Upper lobe of right lung (tissue), 1 donor: ENCODE measurements at places on chromosomes 16 and 17. TPM values are rescaled to one million over a fixed set of nuclear protein-coding genes. Genes with fewer than 3 reads are reported as not detected.

DNA sequence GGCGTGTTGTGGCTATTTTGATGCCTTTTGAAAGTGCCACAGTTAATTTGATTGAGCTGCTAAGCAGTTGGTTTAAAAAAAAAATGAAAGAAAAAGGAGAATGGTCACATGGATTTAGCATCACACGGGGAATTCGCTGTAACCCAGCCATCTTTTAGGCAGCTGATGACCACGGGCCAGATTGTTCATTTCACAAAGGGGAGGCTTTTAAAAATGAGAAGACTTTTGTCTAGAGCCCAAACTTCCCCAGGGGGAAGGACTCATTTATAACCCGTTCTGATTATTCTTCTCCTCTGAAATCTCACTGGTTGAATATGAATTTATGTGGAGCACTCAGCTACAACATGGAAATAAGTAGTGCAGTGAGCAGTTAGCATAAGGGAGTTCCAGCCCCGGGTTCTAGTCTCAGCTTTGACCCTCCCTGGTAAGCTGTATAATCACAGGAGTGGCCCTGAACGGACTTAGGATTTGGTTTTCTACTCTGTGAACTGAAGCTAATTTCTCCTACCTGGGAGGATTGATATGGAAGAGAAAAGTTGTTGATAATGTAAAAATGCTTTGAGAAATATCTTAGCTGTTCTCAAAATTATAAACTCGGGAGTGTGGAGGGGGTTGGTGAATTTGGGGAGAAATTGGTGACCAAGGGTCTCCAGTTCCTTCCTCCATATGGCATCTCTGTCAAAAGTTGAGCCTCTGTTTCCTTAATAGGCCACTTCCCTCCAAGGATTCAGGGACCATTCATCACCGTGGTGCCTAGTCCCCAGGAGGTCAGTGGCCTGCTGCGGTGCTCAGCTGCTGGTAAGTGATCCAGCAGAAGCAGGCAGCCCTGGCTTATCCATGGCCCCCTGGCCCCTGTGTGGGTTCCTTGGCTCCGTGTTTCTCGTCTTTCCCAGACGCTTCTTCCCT, 76.4 kb upstream of the TBX2 start:
- no peak for DNase-seq

GRCh38 chr16:67499106-67499505, 15.8 kb upstream of the AGRP start:
- DNase-seq = no peak

DNA sequence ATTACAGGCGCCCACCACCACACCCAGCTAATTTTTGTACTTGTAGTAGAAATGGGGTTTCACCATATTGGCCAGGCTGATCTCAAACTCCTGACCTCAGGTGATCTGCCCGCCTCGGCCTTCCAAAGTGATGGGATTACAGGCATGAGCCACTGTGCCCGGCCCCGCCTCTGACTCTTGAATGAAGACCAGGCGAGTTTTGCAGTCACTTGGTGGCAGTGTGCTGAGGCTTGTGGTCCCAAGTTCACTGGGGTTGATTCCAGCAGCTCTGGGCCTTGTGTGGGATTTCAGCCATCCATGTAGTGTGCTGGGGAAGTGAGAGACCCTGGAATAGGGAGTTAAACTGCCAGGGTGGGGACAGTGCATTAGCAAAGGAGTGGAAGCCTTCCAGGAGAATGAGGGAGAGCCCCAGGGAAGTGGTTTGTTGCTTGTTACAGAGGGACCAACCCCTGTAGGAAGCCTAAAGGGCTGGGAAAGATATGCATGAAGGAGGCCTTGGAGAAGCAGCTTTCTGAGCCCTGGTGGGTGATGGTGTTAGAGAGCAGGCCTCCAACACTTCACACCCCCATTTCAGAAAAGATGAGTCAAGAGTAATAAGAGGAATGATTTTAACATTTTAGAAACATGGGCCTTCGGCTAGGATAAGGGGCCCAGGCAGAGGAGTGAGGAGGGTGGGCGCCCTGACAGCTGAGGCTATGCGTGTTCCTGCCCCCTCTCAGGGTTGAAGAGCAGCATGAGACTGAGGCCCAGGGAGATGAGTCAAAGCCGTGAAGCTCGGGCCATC, 14.5 kb downstream of the PSKH1 start:
- DNase-seq = no peak

- DNase-seq = no peak
Measured at GRCh38 chr16:898216-898615, 72.6 kb downstream of the LMF1 start.

- no peak for DNase-seq
Measured at GRCh38 chr16:65895906-65896305, 470.6 kb upstream of the CDH5 start.

GRCh38 chr16:83336603-83337002, 471.2 kb upstream of the HSBP1 start:
- no peak for DNase-seq

DNA sequence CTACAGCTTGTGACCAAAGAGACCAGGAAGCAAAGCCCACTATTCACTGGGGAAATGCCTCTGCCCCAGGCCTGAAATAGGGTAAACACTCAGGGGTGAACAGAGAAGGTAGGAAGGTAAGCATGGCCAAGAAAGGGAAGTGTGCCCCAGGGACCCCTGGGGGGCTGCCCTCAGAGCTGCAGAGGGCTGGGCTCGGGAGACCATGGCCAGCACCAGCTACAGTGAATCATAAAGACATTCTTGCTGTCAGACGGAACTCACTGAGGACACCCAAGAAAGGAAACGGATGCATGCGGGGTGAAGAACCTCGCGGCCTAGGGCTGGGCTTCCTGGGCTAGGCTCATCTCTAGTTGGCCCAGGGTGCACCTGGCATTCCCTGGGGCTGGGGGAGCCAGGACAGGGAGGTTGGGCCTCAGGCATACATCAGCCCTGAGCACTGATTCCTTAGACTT, 9.6 kb downstream of the HIC1 start:
- no peak for DNase-seq

DNA sequence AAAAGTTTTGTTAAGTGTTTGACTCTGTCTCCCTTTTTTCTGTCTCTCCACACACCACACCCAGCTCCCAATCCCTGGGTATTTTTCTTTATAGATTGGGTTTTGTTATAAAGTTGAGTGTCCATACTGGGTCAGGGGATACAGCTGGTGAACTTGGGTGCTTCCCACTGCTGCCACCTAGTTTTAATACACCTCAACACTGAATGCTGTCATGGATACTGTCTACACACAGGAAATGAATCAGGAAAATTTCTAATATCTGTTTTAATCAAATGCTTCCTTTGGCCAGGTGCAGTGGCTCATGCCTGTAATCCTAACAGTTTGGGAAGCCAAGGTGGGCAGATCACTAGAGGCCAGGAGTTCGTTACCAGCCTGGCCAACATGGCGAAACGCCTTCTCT, 5.3 kb upstream of the TAOK1 start:
- no peak for DNase-seq

DNA sequence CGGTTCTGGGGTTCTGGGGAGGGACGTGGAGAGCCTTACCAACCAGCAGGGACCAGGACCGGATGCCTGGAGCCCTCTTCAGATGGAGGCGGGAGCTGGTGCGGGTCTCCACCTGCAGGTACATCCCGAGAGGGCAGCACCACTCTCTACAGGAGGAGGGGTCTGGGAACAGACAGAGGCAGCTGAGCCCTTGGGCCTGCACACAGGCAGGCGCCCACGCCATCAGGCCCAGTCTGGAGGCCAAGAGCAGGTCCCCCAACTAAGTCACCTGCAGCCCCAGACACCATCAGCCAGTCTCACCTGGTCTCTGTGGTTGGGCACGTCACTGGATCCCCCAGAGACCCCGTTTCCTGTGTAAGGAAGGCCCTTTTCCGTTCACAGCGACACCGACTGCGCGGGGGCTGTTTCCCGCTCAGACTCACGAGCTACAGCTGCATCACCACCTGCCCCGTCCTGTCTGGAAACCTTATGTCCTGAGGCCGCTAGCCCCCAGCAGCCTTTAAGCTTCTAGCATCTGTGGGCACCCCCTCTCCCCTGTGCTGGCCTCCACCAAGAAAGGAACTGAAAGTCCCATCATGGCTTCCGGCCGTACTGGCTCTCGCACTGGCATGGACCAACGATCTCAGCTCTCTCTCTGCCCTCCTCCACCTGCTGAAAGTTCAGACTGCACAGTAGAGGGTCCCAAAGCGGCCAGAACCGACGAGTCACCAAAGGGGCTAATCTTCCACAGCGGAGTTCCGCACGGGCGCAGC, 1.2 kb downstream of the CYBC1 start:
- peak; percentile 67 for DNase-seq

DNA sequence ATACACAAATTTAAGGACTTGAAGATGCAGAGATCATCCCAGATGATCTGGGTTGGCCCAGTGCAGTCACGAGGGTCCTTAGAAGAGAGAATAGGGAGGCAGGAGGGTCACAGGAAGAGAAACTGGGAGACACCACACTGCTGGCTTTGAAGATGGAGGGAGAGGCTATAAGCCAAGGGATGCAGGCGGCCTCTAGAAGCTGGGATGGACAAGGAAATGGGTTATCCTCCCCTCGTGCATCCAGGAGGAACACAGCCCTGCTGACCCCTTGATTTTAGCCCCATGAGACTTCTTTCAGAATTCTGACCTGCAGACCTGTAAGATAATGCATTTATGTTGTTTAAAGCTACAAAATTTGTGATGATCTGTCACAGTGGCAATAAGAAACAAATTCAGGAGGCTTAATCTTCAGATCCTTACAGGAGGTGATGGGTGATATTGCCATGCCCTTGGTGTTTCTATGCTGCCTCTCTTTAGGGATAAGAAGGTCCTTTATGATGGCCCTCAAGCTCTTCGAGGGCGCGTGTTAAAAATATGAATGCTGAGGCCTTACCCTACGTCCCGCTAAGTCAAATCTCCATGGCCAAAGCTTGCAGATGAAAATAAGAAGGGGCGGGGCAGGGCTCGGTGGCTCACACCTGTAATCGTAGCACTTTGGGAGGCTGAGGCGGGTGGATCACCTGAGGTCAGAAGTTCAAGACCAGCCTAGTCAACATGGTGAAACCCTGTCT, 1.5 kb upstream of the PRM2 start:
- no peak for DNase-seq

DNA sequence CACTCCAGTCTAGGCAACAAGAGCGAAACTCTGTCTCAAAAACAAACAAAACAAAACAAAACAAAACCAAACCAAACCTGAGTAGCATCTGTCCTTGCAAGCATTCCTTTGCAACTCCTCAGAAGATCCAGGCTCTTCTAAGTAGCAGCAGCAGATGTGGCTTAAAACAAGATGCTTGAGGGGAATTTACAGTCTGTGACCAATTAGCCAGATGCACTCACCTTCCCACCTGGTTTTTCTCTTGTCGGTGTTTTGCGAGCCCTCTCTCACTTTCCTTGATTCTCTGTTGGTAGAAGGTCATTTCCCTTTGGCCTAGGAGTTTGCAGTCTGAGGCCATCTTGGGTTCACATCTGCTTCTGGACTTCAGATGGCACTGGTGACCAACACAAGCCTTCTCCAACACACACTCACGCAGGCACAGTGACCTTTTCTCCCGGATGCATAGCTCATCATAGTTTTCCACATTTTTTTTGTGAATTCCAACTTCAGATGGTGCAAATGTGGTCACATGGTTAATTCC, 276.8 kb downstream of the STX8 start:
- no peak for DNase-seq

DNA sequence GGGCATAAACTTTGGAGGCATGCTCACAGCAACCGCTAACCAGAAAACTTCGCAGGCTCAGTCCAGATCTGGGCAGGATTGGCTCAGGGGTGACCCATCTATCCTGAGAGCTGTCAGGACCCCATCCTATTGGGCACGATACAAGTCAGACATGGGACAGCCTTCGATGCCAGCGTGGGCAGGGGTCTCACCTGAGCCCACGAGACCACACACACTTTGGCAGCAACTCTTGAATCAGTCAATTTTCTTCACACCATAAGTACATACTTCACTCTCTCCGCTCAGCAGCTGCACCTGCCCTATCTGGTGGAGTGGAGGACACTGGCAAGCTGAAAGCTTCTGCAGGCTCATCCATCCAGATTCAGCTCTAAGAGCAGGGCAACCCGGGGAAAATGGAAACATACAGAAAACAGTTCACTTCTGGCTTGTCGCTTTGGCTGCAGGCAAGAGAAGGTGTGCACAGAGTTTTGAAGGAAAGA, 48.3 kb downstream of the ZFHX3 start:
- peak; percentile 45 for DNase-seq

DNA sequence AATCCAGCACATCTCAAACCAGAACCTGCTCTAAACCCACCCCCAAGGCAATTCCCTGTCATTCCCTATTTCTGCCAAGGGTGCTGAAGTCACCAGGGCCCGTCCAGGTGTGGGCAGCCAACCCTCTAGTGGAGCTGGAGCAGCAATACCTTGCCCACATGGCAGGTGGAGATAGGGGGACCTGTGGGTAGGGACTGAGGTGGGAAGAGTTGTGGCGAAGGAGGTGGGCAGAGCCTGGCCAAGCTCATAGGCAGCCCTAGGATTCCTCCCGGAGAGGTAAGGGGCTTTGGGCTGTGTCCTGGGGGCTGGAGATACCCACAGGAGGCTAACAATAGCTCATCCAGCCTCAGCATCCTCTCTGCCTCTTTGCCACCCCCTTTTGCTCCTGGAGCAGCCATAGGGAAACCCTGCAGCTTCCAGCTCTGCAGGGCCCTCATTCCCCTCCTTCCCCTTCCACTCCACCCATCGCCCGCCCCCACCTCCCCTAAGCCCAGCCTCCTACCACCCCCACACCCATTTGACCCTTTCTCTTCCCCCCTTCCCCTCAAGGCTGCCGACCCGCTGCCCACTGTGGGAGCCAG, 30.4 kb upstream of the CRHR1 start:
- DNase-seq = no peak

DNA sequence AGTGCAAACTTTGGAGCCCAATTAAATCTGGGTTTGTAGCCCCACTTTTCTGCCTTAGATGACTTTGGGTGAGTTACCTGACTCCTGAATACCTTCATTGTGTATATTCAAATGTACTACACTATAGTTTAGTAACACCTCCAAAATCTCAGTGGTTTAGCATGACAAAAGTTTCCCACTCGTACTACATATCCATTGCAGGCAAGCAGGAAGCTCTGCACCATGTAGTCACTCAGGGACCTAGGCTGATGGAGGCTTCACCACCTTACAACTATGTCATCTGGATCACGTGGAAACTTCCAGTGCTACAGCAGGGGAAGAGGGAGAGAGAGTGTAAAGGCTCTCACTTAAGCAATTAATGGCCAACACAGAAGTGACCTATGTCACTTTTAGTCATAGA, 14.2 kb downstream of the ANKFN1 start:
- DNase-seq = no peak

KRTAP9-4 gene
- total RNA-seq = not detected

DPH1 gene
- 47.8 TPM for total RNA-seq

TMEM88 gene
- total RNA-seq = 10.7 TPM

TP53TG3D gene
- 1.3 TPM for total RNA-seq

PTRH2 gene
- 19.6 TPM for total RNA-seq

TOX3 gene
- total RNA-seq = 3.7 TPM

ENPP7 gene
- not detected for total RNA-seq

KRT9 gene
- total RNA-seq = not detected
